ENCODE measurements at places on chromosomes 11 and 22. TPM values are rescaled to one million over a fixed set of nuclear protein-coding genes. Genes with fewer than 3 reads are reported as not detected.

TMPRSS4 gene
- 18.7 TPM for total RNA-seq

LRRC10B gene
- 1.1 TPM for total RNA-seq

LYVE1 gene
- total RNA-seq: not detected

DDIAS gene
- total RNA-seq: 6.1 TPM

SPECC1L gene
- 37.6 TPM for total RNA-seq

- no peaks in the 10 kb centered on the region for H3K4me1 ChIP-seq
- no peaks in the 10 kb centered on the region for H3K36me3 ChIP-seq
- H3K27me3 ChIP-seq: no peaks in the 10 kb centered on the region
- H3K4me3 ChIP-seq: no peak overlapping the region
These were observed 18.7 kb upstream of the ARHGAP32 start for GRCh38 chr11:129210831-129211181.

DNA sequence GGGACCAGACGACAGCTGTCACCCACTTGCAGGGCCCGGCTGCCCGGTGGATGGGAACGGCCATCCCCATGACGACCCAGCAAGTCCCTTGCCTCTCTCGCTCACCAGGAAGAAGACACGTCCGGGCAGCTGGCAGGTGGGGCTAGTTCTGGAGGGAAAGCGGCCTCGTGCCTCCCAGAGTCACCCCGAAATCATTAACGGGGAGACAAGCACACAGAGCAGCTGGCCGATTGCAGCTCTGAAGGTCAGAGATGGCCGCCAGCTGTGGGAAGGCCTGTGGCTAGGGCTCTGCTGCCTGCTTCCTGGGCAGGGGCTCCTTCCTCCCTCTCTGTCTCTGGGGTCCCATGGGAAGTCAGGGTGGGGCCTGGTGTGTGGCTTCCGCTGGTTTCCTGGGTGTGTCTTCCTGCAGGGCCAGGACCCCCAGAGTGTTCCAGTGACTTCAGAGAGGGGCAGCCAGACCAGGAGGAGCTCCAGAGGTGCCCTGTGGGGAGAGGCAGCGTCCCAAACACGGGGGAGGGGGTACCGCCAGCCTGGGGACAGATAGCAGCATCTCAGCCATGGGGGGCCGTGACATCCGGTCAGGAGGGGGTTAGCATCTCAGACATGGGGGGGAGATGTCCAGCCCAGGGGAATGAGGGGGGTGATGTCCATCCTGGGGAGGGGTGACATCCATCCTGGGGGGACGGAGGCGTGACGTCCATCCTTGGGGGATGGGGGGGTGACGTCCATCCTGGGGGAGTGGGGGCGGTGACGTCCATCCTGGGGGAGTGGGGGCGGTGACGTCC lies 114.9 kb downstream of the KCNQ1 start:
- H3K4me1 ChIP-seq: no peaks in the 10 kb centered on the region
- no peak for DNase-seq
- no peak overlapping the region for H3K4me3 ChIP-seq

Data from PC-9 (cell line).